ENCODE measurements at places on chromosomes 5 and 9. TPM values are rescaled to one million over a fixed set of nuclear protein-coding genes. Genes with fewer than 3 reads are reported as not detected.

GRCh38 chr9:4709380-4709779, 30.0 kb downstream of the CDC37L1 start:
- no peak for DNase-seq

DNA sequence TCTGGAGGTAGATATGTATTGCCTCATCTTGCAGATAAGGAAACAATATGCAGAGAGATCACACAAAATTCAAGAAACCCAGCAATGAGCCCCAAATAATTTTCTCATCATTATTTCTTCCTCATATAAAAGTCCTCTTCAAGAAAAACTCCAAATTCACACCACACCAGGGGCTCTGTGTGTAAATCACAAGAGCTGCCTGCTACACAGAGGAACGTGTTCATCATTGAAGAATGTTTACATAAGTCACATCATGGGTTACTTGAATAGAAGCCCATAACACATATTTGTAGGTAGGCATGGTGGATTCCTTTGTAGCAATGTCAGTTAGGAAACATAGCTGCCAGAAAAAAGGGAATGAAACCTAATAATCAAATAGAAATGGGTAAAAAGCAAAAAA, 308.1 kb upstream of the TLE4 start:
- no peak for DNase-seq

DNA sequence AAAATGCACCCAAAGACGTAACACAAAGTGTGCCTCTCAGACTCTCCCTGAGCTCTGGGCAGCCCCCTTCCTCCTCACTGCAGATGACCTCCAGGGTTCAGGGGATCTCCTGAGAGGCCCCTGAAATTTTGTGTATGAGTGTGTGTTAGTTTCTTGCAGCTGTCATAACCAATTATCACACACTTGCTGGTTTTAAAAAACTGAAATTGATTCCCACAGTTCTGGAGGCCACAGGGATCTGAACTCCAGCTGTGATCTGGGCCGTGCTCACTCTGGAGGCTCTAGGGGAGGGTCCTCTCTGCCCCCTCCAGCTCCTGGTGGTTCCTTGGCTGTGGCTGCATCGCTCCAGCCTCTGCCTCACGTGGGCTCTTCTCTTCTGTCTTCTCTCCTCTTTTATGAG, 58.8 kb downstream of the OLFM1 start:
- no peak for DNase-seq

DNA sequence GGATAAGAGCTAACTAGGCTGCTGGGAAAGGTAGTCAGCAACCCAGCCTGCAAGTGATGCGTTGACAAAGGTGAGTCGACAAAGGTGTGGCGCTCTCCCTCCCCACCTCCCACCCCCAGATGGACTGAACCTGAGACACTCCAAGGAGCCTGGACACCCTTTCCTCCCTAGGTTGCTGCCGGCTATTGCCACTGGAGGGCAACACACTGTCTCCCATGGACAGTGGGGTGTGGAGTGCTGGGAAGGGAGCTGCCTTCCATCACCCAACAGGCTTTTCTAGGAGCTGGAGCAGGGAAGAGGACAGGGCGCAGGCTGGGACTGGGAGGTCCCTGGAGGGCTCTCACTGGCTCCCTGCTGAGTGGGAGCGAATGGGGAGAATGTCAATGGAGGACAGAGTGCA, 75.4 kb upstream of the ARAP3 start:
- no peak for DNase-seq

DNA sequence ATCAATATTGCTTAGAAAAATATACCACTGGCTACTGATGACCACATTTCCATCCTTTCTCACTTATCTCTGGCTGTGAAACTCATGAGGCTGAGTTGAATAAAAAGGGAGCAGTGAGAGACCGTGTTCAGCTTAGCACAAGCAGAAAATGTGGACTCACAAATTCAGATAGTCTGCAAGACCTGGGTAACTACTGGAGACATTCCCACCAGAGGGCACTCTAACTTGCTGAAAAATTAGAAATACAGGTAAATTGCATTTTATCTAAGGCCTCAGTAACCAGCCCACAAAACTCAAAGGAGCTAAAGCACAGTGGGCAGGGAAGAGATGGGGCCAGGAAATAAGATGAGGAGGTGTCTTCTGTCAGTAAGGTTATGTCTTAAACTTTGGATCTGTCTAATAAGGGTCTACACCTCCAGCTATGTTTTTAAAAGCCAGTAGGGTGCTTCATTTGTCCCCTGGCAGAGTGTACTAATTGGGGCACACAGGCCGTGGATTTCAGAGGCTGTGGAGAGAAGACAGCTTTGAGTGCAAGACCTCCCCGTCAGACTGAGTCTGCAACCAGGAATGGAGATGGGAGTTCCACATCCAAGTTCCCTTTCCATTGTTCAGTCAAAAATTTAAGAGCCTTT, 8.7 kb upstream of the NDUFB6 start:
- no peak for DNase-seq

- no peak for DNase-seq
Observed at GRCh38 chr9:127177231-127177630, 54.8 kb upstream of the ANGPTL2 start.

GRCh38 chr9:68454579-68455334, 85.9 kb downstream of the TMEM252 start:
- DNase-seq = no peak

DNA sequence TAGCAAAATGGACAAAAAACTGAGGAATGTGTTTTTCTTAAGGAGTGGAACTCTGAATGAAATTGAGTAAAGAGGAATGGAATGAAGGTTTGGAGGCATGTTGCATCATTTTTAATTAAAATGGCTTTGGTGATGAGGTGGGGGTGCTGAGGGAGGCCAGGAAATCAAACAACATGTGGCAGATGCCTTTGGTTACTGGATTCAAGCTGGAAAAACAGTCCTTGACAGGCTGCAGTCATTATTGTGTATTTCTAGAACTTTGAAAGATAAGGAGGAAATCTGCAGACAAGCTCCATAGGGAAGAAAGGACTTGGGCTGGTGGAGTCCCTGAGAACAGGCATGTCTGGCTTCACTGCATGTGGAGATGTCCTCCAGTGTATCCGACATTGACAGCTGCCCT, 203.5 kb upstream of the HAPLN1 start:
- no peak for DNase-seq

- DNase-seq = no peak
Observed at GRCh38 chr5:32984851-32985610, 273.9 kb downstream of the NPR3 start.

GRCh38 chr5:138655530-138656190, 80.5 kb upstream of the HSPA9 start:
- DNase-seq = no peak

- DNase-seq = no peak
Observed at GRCh38 chr9:128257907-128258306, 17.9 kb downstream of the GOLGA2 start.

GRCh38 chr5:58410441-58410840, 49.4 kb downstream of the PLK2 start:
- no peak for DNase-seq

DNA sequence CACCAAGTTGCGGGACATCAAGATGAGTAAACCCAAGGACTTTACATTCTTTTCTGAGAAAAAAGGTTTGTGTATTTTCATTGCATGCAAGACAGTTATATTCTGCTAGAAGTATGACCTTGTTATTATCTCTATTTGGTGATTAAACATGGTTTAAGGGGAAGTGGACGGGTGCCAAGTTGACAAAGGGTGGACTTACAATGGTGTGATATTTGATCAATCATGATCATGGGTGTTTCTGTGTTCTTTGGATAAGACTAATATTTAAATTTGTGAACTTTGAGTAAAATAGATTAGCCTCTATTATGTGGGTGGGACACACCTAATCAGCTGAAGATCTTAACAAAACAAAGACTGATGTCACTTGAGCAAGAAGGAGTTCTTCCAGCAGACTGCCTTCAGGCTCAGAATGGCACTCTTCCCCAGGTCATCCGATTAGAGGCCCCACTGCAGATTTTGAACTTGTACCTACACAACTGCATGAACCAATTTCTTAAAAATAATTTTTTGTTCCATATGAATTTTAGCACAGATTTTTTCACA, 782.9 kb downstream of the CDH12 start:
- no peak for DNase-seq

- DNase-seq = peak; percentile 47
Observed at GRCh38 chr5:142808878-142809598, 38.9 kb downstream of the ARHGAP26 start.

GABRP gene
- total RNA-seq = 5.3 TPM

ZDHHC11 gene
- total RNA-seq = 26.0 TPM

PCDHGB7 gene
- total RNA-seq = 7.0 TPM

NR6A1 gene
- total RNA-seq = 5.8 TPM

KIF3A gene
- total RNA-seq = 22.3 TPM

RBM22 gene
- total RNA-seq = 34.6 TPM

SPAAR gene
- 11.3 TPM for total RNA-seq

RASEF gene
- 15.8 TPM for total RNA-seq

CDKN2B-AS1 gene
- 1.3 TPM for total RNA-seq

DTWD2 gene
- 7.2 TPM for total RNA-seq

GKAP1 gene
- total RNA-seq = 7.0 TPM

CENPH gene
- 2.2 TPM for total RNA-seq

INSL6 gene
- not detected for total RNA-seq

Measured in upper lobe of left lung (tissue), 6 donors.